Activated CD4-positive, alpha-beta T cell treated with anti-CD3 and anti-CD28 coated beads, Interleukin-10, Interleukin-2, amounts not matched to agents 100 ng/mL and 50 ng/mL, durations not matched to agents 16 hours and 8 hours (primary cell): ENCODE measurements at places on chromosomes 2 and 18.

DNA sequence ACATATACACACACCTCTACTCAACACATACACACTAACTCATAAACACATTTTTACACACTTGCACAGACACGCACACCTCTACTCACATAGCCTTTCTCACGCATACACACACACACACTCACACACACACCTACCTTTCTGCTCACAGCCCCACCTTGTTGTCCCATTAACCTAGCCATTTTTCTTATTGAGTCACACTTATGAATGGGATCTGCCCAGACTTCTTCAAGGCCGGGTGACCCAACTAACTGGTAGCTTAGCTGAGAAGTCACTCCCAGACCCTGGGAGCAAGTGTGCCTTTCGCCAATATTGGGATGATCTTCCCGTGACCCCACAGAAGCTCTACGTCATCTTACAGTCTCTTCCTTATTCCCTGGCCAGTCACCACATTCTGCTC, 192.2 kb downstream of the NCK2 start:
- no peak for DNase-seq

GRCh38 chr18:26579941-26580618, 31.7 kb upstream of the KCTD1 start:
- DNase-seq, result no peak

DNA sequence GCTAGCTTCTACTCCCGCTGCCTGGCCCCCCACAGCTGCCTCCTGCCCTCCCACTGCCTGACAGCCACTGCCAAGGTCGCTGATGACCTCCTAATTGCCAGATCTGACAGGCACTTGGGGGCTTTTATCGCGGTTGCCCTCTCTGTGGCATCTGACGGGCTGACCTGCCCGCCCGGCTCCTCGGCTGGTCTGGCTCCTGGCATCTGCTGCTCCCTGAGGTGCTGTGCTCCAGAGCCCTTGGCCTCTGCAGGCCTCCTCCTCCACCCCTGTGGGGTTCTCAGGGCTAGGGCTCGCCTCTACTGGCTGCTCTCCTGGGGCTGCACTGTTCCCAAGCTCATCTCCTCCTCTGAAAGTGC, 43.1 kb downstream of the INHBB start:
- DNase-seq, result no peak

- DNase-seq, result no peak
Measured at GRCh38 chr2:131058920-131059319, 34.3 kb downstream of the FAM168B start.

- DNase-seq, result no peak
Measured at GRCh38 chr2:189336276-189336975, 104.8 kb upstream of the WDR75 start.

DNA sequence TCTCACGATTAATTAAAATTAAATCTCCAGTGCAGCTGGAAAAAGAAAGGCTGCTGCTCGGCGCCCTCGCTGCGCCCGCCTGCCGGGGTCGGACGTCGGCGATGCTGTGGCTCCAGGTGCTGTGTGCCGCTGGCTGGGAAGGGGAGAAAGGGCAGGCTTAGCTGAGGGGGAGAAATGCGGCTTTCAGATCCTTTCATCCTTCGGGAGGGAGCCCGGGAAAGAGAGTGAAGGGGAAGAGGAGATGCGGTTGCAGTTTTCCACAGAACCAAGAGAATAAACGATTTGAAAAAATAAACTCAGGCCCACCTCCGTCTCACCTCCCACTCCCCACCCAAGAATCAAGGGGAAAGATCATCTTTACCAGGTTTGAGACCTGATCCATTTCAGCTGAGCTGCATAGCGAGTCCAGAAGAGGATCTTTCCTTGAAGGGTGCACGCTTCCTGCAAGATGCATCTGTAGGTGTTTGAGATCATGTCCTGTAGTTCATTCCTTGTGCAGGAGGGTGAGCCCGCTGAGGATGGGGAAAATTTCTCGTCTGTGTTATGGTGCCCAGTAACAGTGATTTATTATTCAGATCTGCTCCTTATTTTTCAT, 495 bp downstream of the TMEM169 start:
- DNase-seq, result no peak

DNA sequence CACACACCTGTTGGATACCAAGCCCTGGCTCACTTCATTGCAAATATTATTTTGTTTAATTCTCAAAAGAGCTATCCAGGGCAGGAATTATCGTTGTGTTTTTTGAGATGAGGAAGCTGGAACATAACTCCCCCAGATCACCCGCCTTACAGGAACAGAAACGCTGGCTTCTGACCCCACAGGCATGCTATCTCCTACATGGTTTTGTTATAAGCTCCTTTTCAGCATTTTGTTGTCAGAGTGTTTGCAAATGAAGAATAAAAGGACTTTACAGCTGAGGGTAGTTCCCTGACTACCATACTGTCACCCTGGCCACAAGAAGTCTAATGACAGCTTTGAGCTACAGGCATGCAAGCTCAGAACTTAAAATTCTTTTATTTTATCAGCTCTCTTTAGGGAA, 62.0 kb upstream of the MRPS9 start:
- DNase-seq, result no peak

GRCh38 chr2:236583621-236584203, 14.1 kb downstream of the ACKR3 start:
- DNase-seq, result no peak

DNA sequence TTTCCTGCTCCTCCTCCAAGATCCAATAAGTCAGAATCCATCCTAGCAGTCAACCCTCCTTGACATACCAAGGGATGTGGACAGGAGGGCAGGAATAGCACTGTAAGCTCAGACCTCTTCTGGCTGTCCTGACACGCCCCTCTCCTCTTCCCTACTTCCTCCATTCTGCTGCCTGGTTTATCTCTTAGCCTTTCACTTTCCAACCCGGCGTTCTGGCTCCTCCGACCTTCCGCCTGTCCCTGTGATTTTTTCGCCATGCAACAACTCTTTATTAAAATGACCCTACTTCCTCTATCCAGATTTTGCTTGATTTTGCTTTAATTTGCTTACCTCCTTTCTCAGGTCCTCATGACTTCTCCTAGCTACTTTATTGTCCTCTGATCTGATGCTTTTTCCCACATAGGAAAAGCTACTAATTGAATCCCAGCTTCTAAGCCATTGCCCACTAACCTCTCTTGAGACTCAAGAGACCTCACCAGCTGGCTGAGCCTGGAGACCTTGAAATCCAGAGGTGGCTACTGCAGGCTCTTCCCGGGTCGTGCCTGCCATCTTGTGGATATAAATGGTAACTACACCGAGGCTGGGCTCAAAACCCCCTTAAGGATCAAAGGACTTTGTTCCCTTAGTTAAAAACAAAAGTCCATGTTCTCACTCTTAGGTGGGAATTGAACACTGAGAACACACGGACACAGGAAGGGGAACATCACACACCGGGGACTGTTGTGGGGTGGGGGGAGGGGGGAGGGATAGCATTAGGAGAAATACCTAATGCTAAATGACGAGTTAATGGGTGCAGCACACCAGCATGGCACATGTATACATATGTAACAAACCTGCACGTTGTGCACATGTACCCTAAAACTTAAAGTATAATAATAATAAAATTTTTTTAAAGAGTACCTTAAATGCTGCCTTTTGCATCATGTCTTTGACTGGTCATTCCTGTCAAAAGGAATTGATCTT, 139.4 kb downstream of the AKAIN1 start:
- DNase-seq, result peak; percentile 52

GRCh38 chr2:48357351-48357750, 172.6 kb upstream of the STON1 start:
- no peak for DNase-seq

DNA sequence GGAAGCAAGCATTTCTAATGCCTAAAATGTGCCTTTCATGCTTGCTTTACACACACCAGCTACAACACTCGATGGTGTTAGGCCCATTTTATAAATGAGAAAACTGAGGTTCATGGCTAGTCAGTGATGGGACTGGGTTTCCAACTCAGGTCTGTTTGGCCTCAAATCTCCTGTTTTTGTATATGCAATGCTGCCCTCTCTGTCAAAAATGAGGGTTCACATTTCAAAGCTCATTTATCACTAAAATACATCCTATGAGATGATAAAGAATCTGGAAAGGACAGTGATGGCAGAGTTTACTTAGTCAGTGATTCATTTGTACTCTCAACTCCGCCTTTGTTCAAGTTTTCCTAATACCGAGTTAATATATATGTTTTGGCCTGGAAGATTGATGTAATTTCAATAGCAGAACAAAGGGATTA, 92.3 kb downstream of the KCTD1 start:
- peak; percentile 2 for DNase-seq

DNA sequence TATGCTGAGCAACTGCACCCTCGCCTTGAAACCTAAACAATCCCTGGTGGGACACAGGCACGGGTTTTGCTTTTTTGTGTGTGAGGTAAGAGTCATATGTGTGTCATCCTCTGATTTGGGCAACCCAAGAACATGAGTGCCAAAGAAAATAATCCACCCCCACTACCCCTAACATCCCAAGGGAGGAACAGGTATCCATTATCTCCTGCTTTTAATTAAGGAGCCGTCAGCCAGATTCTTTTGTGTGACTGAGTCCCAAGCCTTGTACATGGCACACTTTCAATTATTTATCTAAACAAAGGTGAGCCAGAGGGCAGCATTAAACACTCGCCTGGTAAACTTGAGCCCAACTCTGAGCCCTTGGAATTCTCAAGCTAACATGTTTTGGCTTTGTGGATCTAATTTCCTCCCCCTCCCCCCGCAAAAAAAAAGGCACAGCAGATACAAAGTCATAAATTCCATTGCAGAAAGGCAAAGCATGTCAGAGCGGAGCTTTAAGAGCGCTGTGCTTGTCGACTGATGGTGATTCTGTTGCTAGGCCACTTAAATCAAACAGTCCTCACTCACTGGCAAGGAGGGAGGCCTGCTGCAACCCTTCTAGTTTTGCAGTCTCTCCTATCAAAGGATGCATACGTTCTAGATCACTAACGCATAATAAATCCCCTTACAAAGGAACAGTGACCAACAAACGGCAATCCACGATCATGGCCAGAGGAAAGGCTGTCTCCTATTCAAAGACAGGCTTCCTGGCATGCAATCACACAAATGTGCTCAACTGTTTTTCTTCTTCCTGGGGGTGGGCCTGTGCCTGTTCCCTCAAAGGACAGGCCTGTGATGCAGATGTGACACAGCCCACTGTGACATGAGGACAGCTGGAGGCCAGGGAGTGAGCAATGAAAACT, 143.5 kb upstream of the LMAN1 start:
- no peak for DNase-seq

DNA sequence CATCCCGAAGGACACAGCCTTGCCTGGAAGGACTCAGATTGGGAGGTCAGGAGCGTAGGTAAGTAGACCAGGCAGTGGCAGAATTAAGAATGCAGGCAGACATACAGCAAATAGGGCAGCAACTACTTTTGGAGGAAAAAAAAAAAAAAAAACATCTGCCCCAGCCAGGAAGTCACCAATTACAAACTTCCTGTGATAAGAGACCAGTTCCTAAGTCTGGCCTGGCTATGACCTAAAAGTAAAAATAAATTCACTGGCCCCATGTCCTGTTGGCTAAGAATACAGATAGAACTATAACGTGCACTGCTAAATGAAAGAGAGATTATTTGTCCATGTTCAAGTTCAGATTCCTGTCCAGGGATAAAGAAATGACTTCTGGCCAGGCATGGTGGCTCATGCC, 45.2 kb upstream of the NOSTRIN start:
- no peak for DNase-seq

DNA sequence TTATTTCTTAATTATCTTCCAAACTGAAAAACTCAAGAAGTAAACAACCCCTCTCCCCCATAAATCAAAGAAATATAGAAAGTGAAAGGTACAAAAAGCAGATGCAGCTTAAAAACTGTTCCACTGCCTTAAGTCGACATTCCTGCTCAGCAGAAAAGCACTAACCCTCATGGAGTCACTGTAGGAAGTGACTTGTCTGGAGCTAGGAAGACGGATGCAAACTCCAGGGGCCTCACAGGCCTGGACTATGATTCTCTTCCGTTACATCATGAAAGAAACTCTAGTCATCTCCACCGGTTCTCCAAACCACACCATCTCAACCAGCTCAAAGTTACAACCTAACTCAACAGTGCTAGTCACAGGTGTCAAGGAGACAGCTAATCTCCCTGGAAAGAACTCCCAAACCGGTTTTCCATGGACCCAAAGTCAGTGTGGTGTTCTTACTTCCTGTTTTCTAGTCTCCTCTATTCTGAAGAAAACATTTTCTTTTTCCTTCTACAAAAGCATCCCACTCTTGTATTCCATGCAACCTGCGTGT, 128.4 kb downstream of the PIEZO2 start:
- DNase-seq, result no peak

DNA sequence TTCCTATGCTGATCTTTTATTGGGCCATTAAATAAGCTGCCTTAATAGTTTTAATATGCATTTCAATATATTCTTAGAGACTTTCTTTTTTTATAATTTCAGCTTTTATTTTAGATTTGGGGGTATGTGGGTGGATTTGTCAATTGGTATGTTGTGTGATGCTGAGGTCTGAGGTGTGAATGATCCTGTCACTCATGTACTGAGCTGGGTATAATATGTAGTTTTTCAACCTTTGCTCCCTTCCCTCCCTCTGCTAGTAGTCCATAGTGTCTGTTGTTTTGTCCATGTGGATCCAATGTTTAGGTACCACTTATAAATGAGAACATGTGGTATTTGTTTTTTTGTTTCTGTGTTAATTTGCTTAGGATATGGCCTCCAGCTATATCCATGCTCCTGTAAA, 35.5 kb upstream of the PROKR1 start:
- DNase-seq, result no peak
